NCI-H146 (cell line): ENCODE measurements at places on chromosomes 5 and 9.
A peak's percentile ranks its signal among the peaks of the same experiment; 100 is the strongest.

GRCh38 chr9:121369595-121370265, at the start of gene STOM:
STOM (minus strand) TSS chr9:121370250; CDS start chr9:121370187, 63 bp downstream.
- peak; percentile 4 for DNase-seq

GRCh38 chr9:1267141-1267570, 217.0 kb downstream of the DMRT2 start:
- no peak for DNase-seq

DNA sequence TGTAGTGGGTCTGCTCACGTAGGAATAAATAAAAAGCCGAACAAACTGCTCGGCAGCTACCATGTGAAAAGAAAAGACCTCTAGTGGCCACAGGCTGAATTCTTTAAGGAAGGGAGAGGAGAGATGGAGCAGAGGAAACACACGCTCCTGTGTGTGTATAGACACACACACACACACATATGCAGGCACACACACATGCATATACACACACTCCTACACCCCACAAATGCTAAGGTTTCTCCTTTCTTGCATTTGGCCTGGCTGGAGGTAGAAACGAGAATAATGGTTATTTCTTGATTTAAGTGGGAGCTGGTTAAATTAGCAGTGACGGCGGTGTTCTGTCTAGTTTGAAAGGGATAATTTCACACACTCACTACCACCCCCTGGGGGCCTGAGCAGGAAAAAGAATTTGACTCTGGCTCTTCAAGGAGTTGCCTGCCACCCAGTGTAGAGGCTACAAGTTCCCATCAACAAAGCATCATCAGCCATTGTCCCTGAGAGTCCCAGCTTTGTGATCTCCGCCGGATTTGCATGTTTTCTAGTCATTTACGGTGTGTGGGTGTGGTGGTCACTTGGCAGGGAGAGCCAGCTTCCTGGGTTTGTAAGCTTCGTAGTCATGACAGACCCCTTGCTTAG, at the start of gene INSYN2B:
TSS of gene INSYN2B (minus strand) at position 78 of the 636 bp plus-strand sequence. CDS start 96,597 bp downstream, outside the sequence.
- DNase-seq: no peak

DNA sequence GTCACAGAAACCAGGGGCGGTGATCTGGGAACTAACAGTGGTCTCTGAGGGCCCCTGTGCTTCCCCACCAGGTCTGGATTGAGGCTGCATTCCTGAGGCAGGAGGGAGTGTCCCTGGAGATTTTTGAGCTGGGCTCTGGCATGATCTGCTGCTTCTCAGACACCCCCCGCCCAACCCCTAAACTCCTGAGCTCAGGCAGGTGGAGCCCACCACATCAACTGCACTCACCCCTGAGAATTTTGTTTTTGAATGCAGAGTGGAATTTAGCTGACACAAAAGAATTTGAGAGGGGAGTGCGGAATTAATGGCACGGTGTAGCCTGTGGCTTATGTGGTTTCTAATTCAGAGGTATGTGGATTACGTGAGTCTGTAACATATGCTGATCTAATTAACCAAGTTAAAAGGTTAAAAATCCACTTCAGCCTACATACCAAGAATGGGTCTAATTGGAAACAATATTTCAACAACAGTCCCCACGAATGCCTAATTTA, 23.9 kb upstream of the CTSL start:
- no peak for DNase-seq

DNA sequence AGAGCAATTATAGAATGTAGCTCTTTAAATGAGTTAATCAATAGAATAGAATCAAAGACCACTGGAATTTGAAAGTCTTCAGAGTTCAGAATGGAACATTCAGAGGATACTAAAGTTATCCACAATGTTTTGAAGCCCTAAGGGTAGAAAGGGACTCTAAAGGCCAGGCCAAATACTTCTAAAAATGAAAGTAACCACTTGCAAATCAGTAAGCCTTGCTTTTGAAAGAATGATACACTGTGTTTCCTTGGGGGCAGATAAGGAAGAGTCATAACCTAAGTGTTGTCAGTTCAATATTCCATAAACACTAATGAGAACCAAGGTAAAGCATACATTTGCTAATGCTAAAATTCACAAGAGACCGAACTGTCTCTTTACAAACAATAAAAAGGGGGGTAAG, 813.5 kb downstream of the PTPRD start:
- no peak for DNase-seq

GRCh38 chr9:131875828-131876485, 136.1 kb upstream of the RAPGEF1 start:
- DNase-seq: no peak

- DNase-seq: peak; percentile 50
These were observed 502.6 kb upstream of the CDH6 start for GRCh38 chr5:30690931-30691330.

- DNase-seq: no peak
These were observed 761 bp downstream of the IL17B start for GRCh38 chr5:149378241-149378820.

DNA sequence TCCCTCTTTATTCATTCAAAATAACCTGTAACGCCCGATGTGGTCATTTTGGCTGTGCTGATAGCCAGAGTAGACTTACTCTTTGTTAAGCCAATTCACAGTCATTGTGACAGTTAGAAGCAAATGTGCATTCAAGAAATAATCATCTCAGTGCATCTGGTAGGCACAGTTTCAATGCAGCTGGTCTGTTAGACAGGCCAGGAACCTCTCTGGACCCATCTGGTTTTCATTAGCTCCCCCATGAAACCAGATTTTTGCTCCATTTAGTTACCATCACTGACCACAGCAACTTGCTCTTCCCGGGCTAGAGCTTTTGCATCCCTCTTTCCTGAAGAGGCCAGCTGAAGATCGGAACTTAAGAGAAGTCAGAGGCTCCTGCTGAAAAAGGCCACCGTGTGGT, 284.2 kb downstream of the NSG2 start:
- no peak for DNase-seq

DNA sequence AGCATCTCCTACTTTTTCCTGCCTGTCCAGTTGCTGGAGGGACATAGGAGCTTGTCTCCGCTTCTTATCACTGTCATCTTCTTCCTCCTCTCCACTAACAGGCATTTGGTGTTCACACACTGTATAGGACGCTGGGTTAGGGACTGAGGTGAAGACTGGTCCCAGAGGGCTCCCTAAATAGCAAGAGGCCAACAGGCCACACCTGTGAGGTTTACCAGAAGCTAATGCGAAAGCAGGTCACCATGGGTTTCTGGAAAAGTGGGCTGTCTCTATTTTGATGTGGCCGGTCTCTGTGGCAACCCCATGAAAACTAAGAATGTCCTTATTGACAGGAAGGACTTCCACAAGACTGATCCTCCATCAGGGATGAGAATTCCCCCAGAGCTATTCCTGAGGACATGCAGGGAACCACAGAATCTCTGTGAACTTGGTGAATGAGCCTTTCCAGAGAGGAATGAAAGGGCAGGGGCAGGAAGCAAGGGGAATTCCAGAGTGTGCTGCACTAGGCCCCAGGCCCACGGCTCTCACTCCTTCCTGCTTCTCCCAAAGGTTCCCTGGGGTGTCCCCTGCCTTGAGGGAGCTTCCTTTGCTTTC, 61.7 kb downstream of the DAP start:
- no peak for DNase-seq

DNA sequence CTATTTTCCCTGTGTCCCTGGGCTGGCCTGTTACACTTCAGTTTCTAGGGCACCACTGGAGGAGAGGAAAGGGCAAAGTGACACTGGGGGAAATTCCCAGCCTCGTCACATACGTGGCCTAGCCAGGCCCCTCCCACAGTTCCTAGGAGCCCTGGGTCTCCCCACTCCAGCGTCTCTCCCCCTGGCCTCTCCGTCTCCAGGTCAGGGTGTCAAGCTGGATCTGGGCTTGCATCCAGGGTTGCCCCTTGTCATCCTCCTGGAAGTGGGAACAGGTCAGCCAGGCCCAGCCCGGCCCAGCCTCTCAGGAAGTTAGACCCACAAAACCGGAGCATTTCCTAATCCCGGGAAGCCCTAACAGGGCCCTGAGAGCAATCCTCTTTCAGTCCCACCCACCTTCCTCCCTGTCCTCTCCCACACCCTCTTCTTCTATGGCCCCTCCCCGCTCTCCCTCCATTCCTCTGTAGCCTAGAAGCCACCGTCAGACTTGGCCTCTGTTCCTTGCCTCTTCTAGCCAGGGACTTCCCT, 4.7 kb upstream of the TNIP1 start:
- no peak for DNase-seq

GRCh38 chr5:172063463-172064235, 57.2 kb upstream of the FBXW11 start:
- DNase-seq: no peak

DNA sequence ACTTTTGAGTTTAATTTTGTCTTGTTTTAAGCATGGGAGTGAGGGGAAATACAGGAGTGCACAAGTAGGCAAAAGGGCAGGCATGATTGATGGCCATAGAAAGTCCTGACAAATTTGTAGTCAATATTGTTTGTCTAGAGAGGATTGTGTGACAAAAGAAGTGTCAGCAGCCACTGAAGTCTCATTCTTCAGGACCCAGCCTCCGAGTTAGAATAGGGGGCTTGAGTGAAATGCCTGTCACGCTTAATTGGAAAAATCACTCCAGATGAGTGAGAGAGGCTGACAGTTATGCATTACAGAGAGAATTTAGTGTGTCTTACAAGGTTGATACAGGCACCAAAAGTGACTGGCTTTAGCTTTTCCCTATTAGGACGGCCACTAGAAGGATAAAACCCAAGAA, 81.9 kb upstream of the RPS23 start:
- DNase-seq: no peak

DNA sequence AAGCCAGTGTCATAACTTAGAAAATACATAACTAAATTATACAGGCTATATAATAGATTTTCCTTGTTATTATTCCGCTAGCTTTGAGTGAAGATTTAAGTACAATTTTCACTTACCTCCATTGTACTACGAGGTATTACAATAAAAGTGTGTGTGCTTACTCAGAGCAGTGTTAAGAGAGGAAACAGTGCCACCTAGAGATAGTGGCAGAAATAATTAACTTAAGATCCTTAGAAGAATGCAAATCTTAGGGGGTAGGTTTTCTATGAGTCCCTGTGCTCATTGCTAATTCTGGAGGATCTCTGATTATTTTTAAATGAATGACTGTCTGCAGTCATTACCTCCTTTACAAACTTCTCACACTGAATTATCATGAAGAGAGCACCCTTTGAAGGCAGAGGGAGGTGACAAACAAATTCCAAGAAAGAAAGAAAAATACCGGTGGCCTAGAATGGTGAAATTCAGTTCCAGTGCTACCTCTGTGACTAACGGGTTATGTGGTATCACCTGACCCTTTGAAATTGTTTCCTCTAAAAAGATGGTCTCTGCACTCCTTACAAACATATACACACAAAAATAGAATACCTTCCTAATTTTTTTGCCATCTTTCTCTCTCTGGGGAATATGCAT, 379.8 kb downstream of the TRIM36 start:
- DNase-seq: peak; percentile 42

DNA sequence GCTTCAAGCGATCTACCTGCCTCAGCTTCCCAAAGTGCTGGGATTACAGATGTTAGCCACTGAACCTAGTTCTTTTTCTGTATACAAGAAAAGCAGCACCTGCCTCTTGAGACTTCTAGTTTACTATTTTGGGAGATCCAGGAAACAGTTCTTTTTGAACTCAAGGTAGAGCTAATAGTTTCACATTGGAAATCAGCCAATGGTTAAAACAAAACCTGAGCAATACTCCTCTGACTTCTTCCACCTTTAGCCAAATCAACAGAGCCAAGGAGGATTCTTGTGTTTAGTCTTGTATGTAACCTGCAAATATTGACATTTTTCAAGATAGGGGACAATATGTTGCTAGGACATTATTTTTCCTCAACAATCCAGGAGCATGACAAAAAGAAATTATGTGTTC, 349.4 kb downstream of the SH3GL2 start:
- DNase-seq: no peak
